ENCODE measurements at places on chromosomes 2 and 18.

DNA sequence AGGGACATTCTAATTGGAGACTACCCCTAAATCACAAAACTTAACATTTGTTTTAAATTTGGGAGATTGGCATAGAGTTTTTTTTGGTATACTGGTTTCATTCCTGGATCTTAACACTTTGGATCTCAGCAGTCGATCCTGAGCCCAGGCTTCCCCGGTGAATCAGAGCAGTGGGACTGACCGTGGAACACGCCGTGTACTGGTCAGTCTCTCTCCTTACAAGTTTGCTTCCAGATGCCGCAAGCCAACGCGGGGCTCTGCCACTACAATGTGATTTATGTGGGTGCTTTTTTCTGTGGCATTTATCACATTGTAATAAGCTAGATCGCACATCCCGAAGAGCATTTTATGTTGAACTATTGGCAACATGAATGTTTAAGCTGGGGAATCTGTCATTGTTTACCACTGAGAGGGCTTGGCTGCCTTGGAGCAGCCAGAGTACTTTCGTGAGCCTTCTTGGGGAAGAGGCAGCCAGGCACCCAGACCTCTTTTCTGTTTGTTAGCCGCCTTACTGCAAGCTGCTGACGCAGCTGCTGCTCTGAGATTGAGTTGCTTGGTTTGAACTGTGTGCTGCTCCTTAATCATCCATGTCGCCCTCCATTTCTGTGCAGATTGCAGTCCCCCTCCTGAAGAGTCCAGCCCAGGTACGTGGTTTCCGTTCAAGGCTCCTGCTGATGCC lies 49.3 kb downstream of the COA5 start:
- DNase-seq = no peak

- no peak for DNase-seq
Measured at GRCh38 chr2:13560322-13560721, 843.6 kb downstream of the TRIB2 start.

DNA sequence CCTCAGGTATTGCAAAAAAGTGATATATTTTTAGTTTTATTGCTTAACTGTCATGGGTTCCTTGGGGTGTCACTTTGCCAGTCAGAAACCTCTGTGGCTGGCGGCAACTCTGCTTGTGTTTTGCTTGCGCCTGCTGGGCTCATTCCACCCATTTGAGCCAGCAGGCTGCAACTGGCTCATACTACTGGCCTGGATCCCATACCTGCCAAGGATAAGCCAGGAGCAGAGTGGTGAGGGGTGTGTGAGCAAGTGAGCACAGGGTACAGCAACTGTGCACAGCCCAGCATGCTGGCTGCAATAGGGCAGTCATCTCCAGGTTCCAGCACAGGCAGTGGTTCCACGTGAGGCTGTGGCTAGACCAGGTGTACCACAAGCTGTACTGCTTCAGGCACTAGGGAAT lies 687.5 kb downstream of the NYAP2 start:
- no peak for DNase-seq

DNA sequence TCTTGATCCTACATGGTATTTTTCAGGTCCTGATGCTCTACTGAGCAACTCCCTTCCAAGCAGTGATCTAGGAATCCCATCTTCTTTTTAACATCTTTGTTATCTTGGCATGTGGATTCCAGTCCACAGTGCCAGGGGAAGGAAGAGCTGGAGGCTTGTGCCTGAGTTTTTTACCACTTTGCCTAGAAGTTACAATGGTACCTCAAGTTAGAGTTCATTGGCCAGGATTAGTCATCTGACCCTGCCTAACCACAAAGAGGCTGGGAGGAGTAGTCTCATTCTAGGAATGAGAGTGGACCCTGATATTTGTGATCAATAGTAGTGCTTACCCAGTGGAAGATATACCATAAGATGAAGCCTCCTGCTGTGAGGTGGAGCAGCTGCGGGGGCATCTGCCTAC lies 109.3 kb downstream of the ADCYAP1 start:
- DNase-seq = no peak

- no peak for DNase-seq
Measured at GRCh38 chr2:75325594-75325993, 126.3 kb upstream of the TACR1 start.

- no peak for DNase-seq
Measured at GRCh38 chr18:48790869-48791635, 159.7 kb downstream of the SMAD7 start.

GRCh38 chr2:71803398-71803797 lies 344.3 kb downstream of the CYP26B1 start:
- DNase-seq = no peak

DNA sequence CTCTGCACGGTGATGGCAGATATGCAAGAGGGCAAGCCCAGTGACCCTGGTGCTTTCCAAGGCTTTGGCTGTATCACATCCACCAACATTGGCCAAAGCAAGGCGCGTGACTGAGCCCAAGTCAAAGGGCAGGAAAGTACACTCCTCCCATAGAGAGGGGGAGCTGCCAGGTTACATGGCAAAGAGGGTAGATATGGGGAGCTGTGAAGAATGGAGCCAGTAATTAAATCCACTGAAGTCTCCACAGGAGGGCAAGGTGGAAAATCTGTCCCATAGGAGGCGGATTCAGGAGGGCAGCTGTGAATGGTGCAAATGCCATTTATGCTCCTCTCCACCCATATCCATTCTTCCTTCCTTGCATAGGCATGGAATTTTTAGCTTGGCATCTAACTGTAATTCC lies 44.6 kb upstream of the THOC1 start:
- DNase-seq = no peak

GRCh38 chr2:17958466-17959092 lies 80.1 kb downstream of the KCNS3 start:
- no peak for DNase-seq

GRCh38 chr2:83594241-83595120 lies 864.6 kb downstream of the SUCLG1 start:
- DNase-seq = no peak

- DNase-seq = no peak
Measured at GRCh38 chr18:60732143-60732542, 359.6 kb upstream of the MC4R start.

DNA sequence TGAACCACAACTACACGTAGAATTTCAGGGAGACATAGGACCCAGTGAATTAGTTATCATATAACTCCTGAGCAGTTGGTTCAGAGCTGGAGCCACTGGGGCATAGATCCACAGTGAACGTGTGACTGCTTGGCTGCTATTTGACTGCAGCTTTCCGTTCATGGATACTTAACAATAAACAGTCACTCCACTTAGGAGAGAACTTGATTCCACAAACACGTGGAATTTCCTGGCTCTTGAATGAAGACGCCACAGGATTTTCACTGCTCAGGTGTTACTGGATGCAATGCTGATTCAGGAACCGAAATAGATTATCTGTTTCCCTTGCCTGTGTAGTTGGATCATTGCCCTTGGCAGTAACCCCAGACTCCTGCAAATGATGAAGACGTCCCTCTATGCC lies 679.1 kb upstream of the ZEB2 start:
- DNase-seq = no peak

GRCh38 chr2:192413812-192414681 lies 219.3 kb upstream of the TMEFF2 start:
- no peak for DNase-seq

- DNase-seq = no peak
Measured at GRCh38 chr2:199452260-199452990, 5.3 kb downstream of the SATB2 start.

GRCh38 chr18:30081122-30081521 lies 961.4 kb downstream of the DSC3 start:
- DNase-seq = no peak

- no peak for DNase-seq
Measured at GRCh38 chr2:176612736-176613135, 343.5 kb downstream of the MTX2 start.

DNA sequence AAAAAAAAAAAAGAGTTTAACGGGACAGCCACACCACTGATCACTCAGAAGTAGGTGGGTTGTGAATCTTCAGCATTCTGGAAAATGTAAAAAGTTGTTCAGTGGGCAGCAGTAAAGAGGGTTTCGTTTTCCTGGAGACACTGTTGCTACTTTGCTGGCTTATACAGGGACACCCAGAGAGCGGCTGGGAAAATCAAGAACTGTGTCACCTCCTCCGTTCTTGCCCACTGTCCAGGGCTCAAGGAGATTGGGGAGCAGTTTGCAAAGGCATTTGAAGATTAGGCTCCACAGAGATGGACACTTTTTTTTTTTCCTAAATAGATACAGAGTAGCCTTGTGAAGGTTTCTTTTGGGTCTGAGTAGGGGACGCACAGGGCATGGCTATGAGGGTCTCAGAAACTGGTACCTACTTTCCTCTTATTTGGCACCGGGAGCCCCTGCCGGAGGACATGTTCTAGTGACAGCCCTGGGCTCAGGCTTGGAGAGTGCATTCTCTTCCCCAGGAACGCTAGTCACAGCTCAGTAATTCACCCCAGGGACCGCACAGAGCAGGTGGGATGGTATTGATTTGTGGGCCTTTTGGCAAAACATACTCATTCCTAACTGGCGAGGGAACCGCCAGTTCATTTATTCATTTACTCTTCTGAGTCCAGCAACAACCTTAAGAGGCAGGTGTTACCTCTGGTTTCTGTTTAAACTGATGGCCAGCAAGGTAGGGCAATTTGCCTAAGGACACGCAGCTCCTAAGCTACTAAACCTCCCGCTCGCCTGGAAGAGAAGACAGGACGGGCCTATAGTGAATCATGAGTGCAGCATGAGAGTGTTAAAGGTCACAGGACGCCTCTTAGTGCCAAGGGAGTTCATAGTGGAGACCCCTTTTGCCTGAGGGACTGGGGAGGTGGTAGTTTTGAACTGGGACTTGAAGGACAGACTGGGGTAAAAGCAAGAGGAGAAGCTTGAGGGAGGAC lies 53.1 kb downstream of the HPCAL1 start:
- DNase-seq = no peak

- no peak for DNase-seq
Measured at GRCh38 chr2:106521016-106521415, 33.9 kb downstream of the CD8B2 start.

GRCh38 chr2:18440777-18441176 lies 119.7 kb downstream of the RDH14 start:
- DNase-seq = no peak

DNA sequence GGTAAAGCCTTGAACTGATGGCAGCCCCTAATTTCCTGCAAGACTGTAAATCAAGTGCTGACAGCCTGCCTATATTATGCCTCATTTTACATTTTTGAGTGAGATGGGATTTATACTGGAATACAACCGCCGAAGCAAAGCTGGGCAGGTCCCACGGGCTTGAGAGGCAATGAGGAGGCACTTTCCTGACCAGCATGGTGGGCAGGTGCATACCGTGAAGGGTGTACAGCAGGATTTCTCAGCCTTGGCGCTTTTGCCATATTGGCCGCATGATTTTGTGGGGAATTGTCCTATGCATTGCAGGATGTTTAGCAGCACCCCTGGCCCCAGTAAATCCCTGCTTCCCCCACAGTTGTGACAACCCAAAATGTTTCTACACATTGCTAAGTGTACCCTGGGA lies 22.8 kb downstream of the CEP68 start:
- DNase-seq = no peak

GRCh38 chr2:953975-954686 lies 3.5 kb downstream of the SNTG2 start:
- no peak for DNase-seq

- no peak for DNase-seq
Measured at GRCh38 chr2:240840435-240841060, 20.5 kb upstream of the KIF1A start.

DNA sequence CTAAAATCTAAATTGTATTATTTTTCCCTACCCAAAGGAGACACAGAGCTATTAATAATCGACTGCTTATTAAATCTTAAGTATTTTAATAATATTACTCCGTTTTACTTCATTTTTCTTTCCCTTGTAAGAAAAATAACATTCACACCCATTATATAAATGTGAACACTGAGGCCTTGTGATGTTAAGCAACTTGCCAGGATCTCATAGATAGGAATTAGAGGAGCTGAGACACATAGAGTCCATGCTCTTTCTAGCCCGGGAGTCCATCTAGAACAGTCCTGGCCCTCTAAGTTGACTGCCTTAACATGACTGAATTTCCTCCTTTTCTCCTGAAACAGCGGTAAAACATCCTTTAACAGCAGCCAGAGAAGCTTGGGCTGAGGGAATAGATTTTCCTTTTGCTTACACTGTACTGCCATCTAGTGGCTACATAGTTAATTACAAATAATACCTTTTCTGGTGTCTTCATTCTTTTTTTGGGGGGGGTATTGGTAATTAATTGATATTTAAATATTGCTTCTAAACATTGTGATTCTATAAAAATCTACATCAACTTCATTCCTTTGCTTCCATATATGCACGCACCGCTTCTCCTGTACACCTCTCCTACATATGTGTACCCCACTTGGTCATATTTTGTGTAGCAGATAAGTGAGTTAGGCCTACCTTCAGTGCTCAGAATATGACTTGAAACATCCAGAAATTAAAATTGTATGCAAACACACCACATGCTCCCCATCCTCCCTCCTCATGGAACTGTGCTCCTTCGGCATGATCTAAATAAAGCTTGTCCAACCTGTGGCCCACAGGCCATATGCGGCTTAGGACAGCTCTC lies 125.8 kb upstream of the HNMT start:
- DNase-seq = no peak

- DNase-seq = no peak
Measured at GRCh38 chr2:207593277-207593676, 31.9 kb downstream of the METTL21A start.

DNA sequence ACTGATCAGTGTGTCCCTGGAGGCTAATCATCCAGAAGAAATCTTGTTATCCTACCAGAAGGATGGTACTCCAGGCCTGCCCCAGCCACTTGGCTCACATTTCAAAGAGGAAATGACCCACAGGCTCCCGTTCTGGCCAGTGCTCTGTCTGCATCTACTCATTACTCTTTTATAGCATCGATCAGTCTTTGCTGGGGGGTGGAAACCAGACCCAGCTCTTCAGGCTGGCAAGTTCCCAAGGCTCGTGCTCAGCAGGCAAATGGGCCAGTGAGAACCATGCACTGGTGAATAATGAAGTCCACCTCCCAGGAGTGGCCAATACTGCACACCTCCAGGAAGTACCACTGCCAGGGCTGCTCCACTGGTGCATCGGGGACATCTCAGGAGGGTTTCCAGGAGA lies 38.8 kb downstream of the DNER start:
- DNase-seq = no peak

GRCh38 chr2:181106789-181107627 lies 126.6 kb downstream of the UBE2E3 start:
- DNase-seq = no peak

GRCh38 chr2:6025391-6025790 lies 333.2 kb downstream of the SOX11 start:
- DNase-seq = no peak

GRCh38 chr2:119704670-119705120 lies 25.7 kb downstream of the TMEM177 start:
- no peak for DNase-seq

GRCh38 chr18:28905509-28905908 lies 728.6 kb upstream of the CDH2 start:
- no peak for DNase-seq

DNA sequence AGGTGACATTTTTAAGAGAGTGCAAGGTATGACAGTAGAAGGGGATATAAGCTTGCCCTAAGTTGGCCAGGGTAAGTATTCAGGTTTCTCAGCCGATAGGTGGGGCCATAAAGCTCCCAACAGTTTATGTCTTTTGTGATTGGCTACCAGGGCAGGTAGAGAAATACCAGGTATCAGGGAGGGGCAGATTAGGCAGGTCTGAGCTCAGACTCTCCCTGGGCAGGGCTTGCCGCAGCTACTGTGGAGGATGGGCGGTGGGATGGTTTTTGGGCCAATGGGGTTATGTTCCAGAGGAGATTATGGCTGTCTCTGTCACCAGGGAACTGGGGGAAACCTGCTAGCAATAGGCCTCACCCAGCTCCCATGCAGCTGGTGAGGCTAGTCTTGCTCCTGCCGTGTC lies 211.6 kb downstream of the PTH2R start:
- no peak for DNase-seq
